Activated CD8-positive, alpha-beta T cell treated with anti-CD3 and anti-CD28 coated beads for 36 hours (primary cell): ENCODE measurements at places on chromosomes 4 and X. TPM values are rescaled to one million over a fixed set of nuclear protein-coding genes. Genes with fewer than 3 reads are reported as not detected.

DNA sequence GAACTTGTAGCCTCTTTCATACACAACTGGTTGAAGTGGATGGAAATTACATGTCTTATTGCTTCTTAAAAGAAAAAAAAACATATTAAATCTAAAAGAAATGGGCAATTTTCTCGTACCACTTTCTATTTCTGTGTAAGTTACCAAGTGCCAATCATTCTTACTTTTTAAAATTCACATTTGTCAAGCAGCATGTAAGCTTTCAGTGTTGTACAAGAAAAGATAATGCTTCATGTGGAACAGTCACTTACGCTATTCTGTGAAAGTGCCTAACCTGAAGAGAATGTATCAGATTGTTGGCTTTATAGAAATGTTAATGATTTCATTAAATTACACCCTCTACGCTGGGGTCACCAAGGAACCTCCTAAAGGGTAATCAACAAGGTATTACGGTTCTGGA is 4.4 kb upstream of the DCTD start:
- H3K4me3 ChIP-seq, result no peak overlapping the region
- H3K27me3 ChIP-seq, result no peaks in the 10 kb centered on the region
- no peak overlapping the region for H3K27ac ChIP-seq
- DNase-seq, result no peak
- H3K36me3 ChIP-seq, result no peaks in the 10 kb centered on the region

The YTHDC1 gene
- 74.7 TPM for total RNA-seq

The IL9R gene
- total RNA-seq, result 3.8 TPM

DNA sequence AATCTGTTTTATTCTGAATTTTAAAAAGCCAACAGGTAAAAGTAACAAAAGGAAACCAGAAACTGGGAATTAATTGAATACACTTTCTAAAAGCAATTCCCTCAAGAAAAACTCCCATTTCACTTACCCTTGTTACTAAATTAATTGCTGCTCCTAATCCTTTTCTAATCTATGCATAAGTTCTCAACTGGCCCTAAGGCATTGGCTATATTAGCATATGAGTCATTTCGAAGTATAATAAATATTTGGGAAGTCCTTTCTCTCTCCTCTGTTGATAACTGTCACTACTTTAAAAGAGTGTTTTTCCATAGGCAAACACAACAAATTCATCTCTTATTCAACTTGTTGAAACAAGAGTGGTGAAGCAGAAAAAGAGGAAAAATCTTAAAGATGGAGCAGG is 486.5 kb upstream of the HTR2C start:
- H3K27ac ChIP-seq, result no peak overlapping the region
- DNase-seq, result no peak
- H3K27me3 ChIP-seq, result no peaks in the 10 kb centered on the region
- no peak overlapping the region for H3K4me3 ChIP-seq
- no peaks in the 10 kb centered on the region for H3K36me3 ChIP-seq

DNA sequence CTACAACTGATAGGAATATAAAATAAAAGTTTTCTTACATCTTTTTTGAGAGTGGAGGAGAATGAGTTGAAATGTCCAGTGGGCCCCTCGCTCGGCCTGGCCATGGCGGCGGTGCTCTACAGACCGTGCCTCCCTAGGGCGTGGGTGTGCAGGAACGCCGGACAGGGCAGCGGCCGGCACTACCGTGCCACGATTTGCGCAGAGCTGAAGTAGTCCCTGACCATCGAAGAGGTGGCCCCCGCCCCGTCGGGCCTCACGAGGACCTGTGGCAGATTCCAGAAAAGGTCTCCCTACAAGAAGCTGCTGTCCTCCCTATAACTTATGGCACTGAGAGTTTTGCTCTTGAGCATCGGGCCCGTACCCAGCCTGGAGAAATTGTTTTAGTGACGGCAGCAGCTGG is 228.9 kb upstream of the ARHGAP24 start:
- H3K4me1 ChIP-seq, result no peaks in the 10 kb centered on the region
- no peak for DNase-seq
- H3K27me3 ChIP-seq, result no peaks in the 10 kb centered on the region
- H3K36me3 ChIP-seq, result no peaks in the 10 kb centered on the region
